ENCODE measurements at places on chromosomes 1 and 21. TPM values are rescaled to one million over a fixed set of nuclear protein-coding genes. Genes with fewer than 3 reads are reported as not detected.

DNA sequence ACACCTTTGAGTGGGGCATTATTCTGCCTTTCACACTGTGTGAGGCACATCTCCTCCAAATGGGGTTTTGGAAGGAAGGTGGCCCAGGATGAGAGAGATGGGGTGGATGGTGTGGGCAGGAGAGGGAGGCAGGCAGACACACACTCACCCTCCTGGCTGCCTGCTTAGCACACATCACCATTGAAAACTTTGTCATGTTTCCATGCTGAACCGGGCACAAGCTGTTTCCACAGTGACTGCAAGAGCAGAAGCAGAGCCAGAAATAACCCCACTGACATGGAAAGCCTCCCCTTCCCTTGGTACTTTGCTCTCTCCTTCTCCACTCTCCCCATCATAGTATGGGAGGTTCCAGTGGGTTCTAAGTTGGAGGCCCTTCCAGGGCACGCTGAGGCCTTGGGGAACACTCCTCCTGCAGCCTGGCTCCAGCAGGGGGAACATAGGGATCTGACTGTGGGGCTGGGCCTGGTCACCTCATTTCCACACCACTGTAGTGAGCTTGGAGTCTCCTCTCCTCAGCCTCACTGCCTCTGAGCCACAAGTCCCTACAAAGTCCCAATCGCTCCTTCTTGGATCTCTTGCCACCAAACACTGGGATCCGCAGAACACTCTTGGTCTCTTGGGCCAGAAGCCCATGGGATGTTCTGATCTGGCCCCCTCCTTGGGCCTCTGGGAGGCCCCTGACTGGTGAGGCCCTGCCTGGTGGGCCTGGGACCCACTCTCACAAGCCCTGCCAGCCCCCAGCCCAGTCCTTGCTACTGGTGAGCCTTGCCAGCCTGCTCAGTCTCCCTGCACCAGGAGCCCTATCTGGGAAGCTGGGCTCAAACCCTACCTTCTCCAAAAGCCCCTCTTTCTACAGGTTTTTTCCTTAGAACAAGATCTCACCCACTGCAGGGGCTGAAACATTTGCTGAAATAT, 163.0 kb upstream of the EDN2 start:
- DNase-seq: no peak
- no peak overlapping the region for H3K4me3 ChIP-seq
- H3K27ac ChIP-seq: no peak overlapping the region

DNA sequence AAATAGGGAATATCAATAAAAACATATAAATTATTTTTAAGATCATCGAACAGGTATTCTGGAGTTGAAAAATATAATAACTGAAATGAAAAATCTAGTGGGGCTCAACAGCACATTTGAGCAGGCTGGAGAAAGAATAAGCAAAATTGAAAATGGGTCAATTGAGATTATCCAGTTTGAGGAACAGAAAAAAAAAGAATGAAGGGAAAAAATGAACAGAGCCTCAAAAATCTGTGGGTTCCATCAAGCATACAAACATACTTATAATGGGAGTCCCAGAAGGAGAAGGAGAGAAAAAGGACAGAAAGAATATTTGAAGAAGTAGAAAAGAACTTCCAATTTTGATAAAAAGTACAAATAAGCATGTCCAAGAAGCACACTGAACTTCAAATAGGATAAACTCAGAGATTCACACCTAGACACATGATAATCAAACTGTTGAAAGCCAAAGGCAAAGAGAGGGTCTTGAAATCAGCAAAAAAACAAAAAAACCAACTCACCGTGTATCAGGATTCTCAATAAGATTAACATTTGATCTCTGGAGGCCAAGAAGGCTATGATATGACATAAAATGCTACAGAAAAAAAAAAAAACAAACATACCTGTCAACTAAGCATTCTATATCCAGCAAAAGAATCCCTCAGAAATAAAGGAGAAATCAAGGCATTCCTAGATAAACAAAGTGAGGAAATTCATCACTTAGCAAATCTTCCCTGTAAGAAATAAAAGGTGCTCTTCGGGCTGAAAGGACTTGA, 5.4 kb upstream of the COQ8A start:
- no peaks in the 10 kb centered on the region for H3K36me3 ChIP-seq
- H3K4me3 ChIP-seq: no peak overlapping the region
- DNase-seq: no peak

DNA sequence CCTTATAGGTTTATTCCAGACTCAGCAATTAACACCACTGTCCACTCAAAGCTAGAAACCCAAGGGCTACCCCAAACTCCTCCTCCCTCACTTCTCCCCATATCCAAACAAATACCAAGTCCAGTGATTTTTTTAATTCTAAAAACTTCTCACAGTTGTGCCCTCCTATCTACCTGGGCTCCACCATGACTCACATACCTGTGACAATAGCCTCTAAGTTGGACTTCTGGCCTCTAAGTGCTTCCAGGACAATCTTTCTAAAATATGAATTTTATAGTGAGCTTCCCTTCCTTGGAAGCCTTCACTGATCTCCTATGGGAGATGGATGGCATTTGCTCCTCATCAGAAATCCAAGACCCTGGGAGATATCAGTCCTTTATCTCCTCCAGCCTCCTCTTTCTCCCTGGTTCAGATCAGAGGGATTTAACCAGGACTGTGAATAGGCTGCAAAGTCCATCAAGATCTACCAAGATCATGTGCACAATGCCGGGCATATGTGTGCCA, 219.3 kb downstream of the TOMM20 start:
- H3K4me1 ChIP-seq: peaks cover 24% of the 10 kb centered on the region
- H3K4me3 ChIP-seq: no peak overlapping the region
- H3K27ac ChIP-seq: no peak overlapping the region
- no peak for DNase-seq

- no peak overlapping the region for H3K27ac ChIP-seq
- H3K4me3 ChIP-seq: peak overlapping the region; percentile 37
- H3K27me3 ChIP-seq: peaks cover 65% of the 10 kb centered on the region
- no peak for DNase-seq
- H3K36me3 ChIP-seq: no peaks in the 10 kb centered on the region
Observed at GRCh38 chr1:34928699-34929496, 552 bp downstream of the DLGAP3 start.

- peaks cover 79% of the 10 kb centered on the region for H3K27me3 ChIP-seq
- H3K36me3 ChIP-seq: no peaks in the 10 kb centered on the region
- no peak overlapping the region for H3K4me3 ChIP-seq
Observed at GRCh38 chr21:33028287-33028670, 2.5 kb downstream of the OLIG2 start.

- H3K36me3 ChIP-seq: no peaks in the 10 kb centered on the region
- no peak overlapping the region for H3K27ac ChIP-seq
- peaks cover 5% of the 10 kb centered on the region for H3K4me1 ChIP-seq
- H3K4me3 ChIP-seq: no peak overlapping the region
Observed at GRCh38 chr1:225770561-225771248, 6.9 kb upstream of the SRP9 start.

DNA sequence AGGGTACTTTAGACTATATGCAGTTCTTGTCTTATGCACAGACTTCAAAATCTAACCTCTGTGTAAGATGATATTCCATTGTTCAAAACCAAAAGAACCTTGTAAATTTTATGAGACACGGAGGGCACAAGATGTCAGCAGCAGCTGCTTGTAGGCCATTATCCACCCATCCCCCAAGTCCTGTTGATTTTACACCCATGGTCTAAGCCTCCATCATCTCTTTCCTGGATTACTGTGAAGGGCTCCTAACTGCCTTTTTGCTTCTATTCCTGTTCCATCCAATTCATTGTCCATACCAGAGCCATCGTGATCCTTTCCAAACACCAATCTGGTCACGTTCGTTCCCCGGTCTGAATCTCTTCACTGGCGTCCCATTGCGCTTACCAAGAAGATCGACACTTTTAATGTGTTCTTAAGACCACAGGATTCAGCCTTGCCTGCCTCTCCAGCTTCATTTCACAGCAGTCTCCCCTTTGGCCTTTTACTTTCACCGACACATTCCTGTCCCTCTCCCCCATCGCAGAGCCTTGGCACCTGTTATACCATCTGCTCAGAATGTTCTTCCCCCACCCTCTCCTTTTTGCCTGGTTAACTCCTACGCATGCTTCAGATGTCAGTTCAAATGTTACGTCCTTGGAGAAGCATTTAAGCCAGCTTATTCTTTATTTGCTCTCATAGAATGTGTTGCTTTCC, 107.3 kb upstream of the POU3F1 start:
- no peaks in the 10 kb centered on the region for H3K4me1 ChIP-seq
- no peak overlapping the region for H3K27ac ChIP-seq
- H3K36me3 ChIP-seq: no peaks in the 10 kb centered on the region
- H3K27me3 ChIP-seq: peaks cover 7% of the 10 kb centered on the region
- H3K4me3 ChIP-seq: no peak overlapping the region
- no peak for DNase-seq

Gene PLA2G5
- total RNA-seq: not detected

DNA sequence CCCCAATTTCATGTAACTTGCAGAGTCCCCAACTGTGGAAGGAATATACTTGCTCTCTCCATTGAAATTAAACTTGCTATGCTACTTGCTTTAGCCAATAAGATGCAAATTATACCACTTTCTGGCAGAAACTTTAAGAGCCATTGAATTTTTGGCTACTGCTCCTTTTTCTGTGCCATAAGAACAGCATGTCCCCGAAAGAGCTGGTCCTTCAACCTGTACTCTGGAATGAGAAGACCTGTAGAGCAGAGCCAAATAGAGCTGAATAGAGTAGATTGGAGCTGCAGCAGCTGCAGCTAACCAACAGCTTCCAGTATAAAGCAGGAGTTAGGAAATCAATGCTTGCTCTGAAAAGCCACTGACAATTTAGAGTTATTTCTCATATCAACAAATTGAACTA, 472.3 kb upstream of the B3GALT2 start:
- no peak overlapping the region for H3K27ac ChIP-seq
- DNase-seq: no peak
- H3K4me3 ChIP-seq: no peak overlapping the region
- H3K4me1 ChIP-seq: no peaks in the 10 kb centered on the region
- H3K36me3 ChIP-seq: no peaks in the 10 kb centered on the region

- DNase-seq: peak; percentile 33
- H3K36me3 ChIP-seq: peaks cover 32% of the 10 kb centered on the region
- H3K4me1 ChIP-seq: peaks cover 16% of the 10 kb centered on the region
- H3K27ac ChIP-seq: no peak overlapping the region
- no peak overlapping the region for H3K4me3 ChIP-seq
Observed at GRCh38 chr1:32215629-32216480, 6.3 kb downstream of the TMEM234 start.

DNA sequence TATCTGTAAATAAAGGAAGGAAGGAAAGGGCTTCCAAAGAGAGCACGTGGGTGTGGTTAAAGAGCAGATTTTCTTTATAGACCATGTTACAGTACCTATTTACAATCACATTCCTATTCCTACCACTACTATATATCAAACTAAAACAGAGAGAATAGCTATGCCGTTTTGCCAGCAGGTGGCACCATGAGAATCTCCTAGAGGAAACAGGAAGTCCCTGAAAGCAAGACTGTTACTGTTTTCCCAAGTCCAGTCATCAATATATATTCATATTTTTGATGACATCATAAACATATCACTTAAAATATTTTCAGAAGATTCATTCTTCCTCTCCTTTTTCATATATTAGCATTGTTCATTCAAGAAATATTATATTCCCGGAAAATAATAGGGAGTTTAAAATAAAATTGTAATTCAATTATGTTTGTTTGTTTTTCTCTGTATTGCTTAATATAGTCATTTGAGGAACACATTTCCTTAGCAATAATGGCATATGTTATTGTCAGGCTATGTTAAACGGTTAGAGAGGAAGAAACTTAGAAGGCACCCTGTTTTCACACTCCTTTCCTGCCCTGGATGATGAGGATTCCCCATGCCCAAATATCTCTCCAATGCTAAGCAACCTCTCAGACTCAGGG, 6.6 kb downstream of the CCDC190 start:
- no peaks in the 10 kb centered on the region for H3K36me3 ChIP-seq
- DNase-seq: peak; percentile 26
- no peak overlapping the region for H3K27ac ChIP-seq
- H3K4me1 ChIP-seq: no peaks in the 10 kb centered on the region
- no peak overlapping the region for H3K4me3 ChIP-seq

Gene UTP25
- total RNA-seq: 6.4 TPM

Gene LYPLA2
- total RNA-seq: 37.4 TPM

Gene GCLM
- total RNA-seq: 6.8 TPM

Gene SPRR2F
- not detected for total RNA-seq

DNA sequence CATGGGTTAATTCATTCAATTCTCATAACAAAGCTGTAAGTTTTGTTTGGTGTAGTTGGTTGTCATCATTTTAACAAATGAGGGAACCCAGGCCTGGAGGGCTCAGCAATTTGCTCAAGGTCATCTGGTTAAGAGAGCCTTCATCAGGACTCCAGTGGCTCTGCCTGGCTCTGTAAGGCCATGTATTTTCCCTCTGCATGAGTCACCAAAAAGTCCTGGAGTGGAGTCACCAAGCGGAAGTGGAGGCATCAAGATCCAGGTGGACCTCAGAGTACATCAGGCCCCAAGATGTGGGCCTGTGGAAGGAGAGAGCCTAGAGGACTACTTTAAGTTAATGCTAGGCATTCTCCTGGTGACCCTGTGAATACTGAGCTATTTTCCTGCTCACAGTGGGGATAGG, 30.0 kb upstream of the RBM15 start:
- H3K27me3 ChIP-seq: no peaks in the 10 kb centered on the region
- H3K4me1 ChIP-seq: peaks cover 7% of the 10 kb centered on the region
- H3K36me3 ChIP-seq: no peaks in the 10 kb centered on the region

GRCh38 chr1:108851567-108851966, 5.3 kb downstream of the AKNAD1 start:
- H3K4me1 ChIP-seq: no peaks in the 10 kb centered on the region
- H3K27me3 ChIP-seq: no peaks in the 10 kb centered on the region
- H3K36me3 ChIP-seq: no peaks in the 10 kb centered on the region
- DNase-seq: no peak
- no peak overlapping the region for H3K27ac ChIP-seq
- no peak overlapping the region for H3K4me3 ChIP-seq

Gene TMEM81
- total RNA-seq: 2.2 TPM

- no peaks in the 10 kb centered on the region for H3K27me3 ChIP-seq
- H3K4me1 ChIP-seq: no peaks in the 10 kb centered on the region
- H3K36me3 ChIP-seq: no peaks in the 10 kb centered on the region
- no peak overlapping the region for H3K4me3 ChIP-seq
Observed at GRCh38 chr1:108575375-108575774, 15.5 kb downstream of the EEIG2 start.

GRCh38 chr1:108056436-108056990, 91.5 kb upstream of the VAV3 start:
- peaks cover 2% of the 10 kb centered on the region for H3K4me1 ChIP-seq
- no peaks in the 10 kb centered on the region for H3K36me3 ChIP-seq
- no peak overlapping the region for H3K27ac ChIP-seq
- no peaks in the 10 kb centered on the region for H3K27me3 ChIP-seq
- no peak overlapping the region for H3K4me3 ChIP-seq

DNA sequence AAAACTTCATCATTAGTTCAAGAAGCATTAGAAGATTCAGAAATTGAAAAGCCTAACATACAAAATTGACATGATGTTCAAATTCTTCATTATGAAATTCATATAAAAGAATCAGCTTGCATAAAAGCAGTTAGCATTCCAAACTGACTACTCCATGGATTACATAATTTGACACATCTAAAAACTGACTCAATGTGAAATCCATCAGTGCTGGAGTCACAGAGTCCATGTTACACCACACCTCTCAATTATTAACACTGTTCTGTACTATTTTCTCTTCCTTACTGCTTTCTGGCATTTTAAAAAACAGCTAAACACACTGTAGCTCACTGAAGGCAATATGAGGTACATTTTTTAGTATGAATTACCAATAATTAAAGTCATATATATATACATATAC, 28.0 kb downstream of the ARHGAP29 start:
- H3K4me3 ChIP-seq: no peak overlapping the region
- H3K4me1 ChIP-seq: no peaks in the 10 kb centered on the region
- H3K27ac ChIP-seq: no peak overlapping the region
- no peaks in the 10 kb centered on the region for H3K36me3 ChIP-seq
- peaks cover 4% of the 10 kb centered on the region for H3K27me3 ChIP-seq
- no peak for DNase-seq

Measured in CD4-positive, alpha-beta T cell (primary cell).